Epithelial cell of prostate (primary cell): ENCODE measurements at places on chromosomes 12 and 14.

DNA sequence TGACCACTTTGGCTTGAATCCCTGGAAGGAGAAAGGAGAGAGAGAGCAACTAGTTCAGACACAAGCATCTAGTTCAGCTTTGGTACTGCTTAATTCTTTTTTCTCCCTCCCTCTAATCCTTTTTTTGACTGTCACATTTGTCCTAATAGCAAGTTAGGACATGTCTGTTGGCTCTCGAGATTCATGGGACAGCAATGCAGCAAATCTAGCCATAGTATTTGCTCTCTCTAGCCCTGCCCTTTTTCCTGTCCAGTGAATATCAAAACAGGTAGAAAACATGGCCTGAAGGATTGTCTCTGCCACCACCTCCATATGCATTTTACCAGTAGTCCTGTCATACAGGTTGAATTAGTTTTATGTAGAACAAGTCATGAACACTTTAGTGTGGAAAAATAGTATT lies 116.4 kb downstream of the PTPRB start:
- no peak for DNase-seq

DNA sequence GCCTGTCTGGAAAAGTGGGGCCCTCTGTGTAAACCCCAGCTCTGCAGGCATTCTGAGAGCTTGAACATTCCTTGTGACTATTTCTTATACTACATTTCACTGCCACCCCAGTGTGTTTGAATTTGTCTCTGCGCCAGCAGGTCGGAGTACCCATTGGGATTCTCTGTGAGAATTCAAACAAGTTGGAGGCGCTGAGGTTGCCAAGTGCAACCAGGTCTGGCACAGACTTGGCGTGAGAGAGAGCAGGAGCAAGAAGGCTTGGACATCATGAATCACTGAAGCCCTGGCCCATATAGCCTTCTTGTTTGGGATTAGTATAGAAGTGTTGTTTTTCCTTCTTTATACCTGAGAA lies 33.0 kb upstream of the ATP2A2 start:
- DNase-seq = peak; percentile 45

DNA sequence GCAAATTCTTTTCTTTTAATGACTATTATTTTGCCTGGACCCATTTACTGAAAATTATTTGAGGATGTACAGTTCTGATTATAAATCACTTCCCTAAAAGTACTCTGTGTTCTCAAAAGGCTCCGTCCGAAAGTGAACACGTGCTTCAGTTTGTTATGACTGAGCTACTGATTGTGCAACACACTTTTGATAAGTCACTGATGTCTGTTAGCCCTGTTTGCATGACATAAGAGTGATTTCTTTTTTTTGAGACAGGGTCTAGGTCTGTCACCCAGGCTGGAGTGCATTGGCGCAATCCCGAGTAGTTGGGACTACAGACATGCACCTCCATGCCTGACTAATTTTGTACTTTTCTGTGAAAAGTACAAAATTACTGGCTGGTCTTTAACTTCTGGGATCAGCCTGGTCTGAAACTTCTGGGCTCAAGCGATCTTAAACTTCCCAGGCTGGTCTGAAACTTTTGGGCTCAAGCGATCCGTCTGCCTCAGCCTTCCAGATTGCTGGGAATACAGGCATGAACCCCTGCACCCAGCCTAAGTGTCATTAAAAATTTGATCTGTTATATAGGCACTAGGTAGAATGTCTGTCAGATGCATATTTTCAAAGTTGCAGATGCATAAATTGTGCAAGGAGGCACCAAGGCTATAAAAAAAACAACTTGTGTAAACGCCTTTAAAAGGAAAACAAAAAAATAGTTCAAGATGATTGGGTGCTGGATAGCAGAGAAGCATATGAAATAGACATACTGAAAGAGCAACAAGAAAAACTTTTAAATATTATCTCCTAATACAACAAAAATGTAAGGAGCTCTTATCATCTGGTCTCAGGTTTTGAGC lies 111.5 kb downstream of the SRGAP1 start:
- no peak for DNase-seq

- DNase-seq = no peak
These were observed at the start of gene ACVRL1 for GRCh38 chr12:51907083-51907855. Gene ACVRL1 (plus strand): TSS chr12:51907504. CDS start chr12:51912475, 4,971 bp downstream.

- no peak for DNase-seq
These were observed 25.8 kb downstream of the KTN1 start for GRCh38 chr14:55605793-55606192.

DNA sequence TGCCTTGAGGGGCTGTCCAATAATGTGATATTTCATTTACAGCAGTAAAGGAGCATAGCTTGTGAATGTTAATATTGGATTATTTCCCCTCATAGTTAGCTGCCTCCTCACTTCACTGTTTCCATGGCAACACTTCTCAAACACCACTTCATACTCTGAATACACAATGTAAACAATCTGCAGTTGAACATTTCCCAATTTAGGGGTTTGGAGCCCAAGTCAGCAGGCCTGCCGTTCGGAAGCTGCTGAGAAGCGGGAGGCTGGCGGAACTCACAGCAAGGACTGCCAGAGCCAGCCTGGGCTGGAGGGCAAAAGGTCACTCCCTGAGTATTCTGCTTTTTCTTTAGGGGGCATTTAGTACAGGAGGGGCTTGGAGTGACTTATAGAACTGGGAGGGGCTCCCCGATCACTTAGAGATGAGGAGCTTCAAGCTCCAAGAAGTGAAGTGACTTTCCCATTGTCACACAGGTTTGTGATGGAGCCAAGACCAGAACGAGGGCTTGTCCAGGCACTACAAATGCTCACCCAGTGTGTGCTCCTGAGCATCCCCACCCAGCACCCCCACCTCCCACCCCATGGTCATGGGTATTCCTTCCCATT lies 12.1 kb upstream of the SLC24A4 start:
- no peak for DNase-seq
